ENCODE measurements at places on chromosomes 2 and 18. TPM values are rescaled to one million over a fixed set of nuclear protein-coding genes. Genes with fewer than 3 reads are reported as not detected.

- no peak overlapping the region for H3K27ac ChIP-seq
- no peaks in the 10 kb centered on the region for H3K36me3 ChIP-seq
- H3K4me3 ChIP-seq, result no peak overlapping the region
- H3K4me1 ChIP-seq, result no peaks in the 10 kb centered on the region
These were observed 198.4 kb downstream of the BABAM2 start for GRCh38 chr2:28088970-28089369.

DNA sequence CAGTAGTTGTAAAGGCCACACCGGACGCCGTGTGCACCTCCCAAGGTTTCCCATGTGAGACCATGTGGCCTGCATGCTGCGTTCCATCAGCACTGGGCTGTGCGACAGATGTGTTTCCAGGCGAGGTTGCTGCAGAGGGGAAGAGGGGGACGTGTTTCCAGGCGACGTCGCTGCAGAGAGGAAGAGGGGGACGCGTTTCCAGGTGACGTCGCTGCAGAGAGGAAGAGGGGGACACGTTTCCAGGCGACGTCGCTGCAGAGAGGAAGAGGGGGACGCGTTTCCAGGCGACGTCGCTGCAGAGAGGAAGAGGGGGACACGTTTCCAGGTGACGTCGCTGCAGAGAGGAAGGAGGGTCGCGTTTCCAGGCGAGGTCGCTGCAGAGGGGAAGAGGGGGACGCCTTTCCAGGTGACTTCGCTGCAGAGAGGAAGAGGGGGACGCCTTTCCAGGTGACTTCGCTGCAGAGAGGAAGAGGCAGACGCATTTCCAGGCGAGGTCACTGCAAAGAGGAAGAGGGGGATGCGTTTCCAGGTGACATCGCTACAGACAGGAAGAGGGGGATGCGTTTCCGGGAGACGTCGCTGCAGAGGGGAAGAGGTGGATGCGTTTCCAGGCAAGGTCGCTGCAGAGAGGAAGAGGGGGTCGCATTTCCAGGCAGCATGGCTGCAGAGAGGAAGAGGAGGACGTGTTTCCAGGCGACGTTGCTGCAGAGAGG lies 24.5 kb downstream of the NFATC1 start:
- peak overlapping the region; percentile 63 for H3K27ac ChIP-seq
- H3K4me3 ChIP-seq, result no peak overlapping the region
- no peak for DNase-seq
- peaks cover 4% of the 10 kb centered on the region for H3K36me3 ChIP-seq

GRCh38 chr18:63505566-63506335 lies 29.0 kb downstream of the SERPINB5 start:
- peaks cover 2% of the 10 kb centered on the region for H3K4me1 ChIP-seq
- H3K4me3 ChIP-seq, result no peak overlapping the region
- DNase-seq, result peak; percentile 75
- H3K27ac ChIP-seq, result no peak overlapping the region
- H3K36me3 ChIP-seq, result no peaks in the 10 kb centered on the region
- no peaks in the 10 kb centered on the region for H3K27me3 ChIP-seq

GRCh38 chr2:67612576-67613042 lies 215.5 kb downstream of the ETAA1 start:
- no peaks in the 10 kb centered on the region for H3K4me1 ChIP-seq
- H3K36me3 ChIP-seq, result no peaks in the 10 kb centered on the region
- H3K4me3 ChIP-seq, result no peak overlapping the region
- no peaks in the 10 kb centered on the region for H3K27me3 ChIP-seq
- H3K27ac ChIP-seq, result no peak overlapping the region

DNA sequence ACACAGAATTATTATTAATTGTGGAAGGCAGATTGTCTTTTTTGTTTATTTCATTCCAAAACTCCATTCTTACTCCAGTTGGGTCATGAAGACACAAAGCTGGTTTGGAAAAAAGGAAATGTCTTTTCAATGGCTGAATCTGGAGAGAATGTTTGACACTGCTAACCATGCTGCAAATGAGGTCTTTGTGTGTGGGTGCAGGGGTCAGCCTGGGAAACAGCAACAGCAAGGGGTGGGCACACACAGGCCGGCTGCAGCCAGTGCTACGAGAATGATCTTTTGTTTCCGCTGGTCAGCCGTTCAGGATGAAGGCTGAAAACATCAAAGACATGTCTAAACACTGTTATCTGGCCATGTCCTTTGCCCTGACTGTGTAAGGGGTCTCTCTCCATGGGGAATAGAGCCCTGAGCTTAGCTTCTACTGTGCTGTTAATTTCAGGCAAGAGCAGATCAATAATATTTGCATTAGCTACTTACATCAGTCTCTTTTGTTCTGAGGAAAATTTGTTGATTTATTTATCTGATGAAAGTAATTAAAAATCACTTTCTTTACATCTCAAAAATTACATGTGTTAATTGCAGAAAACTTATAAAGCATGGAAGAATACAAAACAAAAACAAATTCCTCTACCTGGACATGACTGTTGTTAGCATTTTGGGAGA lies 33.3 kb upstream of the E2F6 start:
- H3K27ac ChIP-seq, result peak overlapping the region; percentile 37
- H3K4me3 ChIP-seq, result no peak overlapping the region
- DNase-seq, result no peak
- peaks cover 9% of the 10 kb centered on the region for H3K36me3 ChIP-seq
- H3K27me3 ChIP-seq, result no peaks in the 10 kb centered on the region

Gene POTEE
- 2.2 TPM for total RNA-seq

Gene CD8B
- 0.71 TPM for total RNA-seq

DNA sequence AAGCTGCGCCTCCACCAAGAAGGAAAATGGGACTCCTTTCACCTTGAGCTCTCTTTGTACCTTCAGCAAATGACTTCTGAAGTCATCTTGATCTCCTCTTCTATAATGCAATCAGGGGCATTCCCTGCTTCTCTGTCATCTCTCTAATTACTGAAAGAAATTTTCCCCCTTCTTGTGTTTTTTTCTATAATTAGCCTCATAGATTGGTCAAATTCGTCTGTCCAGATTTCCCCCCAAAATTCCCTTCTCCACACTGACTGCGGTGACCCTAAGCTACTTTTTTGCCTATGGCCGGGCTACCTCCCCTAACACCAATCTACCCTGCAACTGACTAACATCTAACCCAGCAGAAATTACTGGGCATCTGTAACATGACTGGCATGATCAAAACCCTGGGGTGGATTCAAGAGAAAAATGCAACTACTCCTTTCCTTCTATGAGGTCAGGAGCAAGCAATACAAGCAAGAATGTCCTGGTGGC lies 168.6 kb downstream of the BCL2 start:
- H3K4me3 ChIP-seq, result no peak overlapping the region
- no peaks in the 10 kb centered on the region for H3K27me3 ChIP-seq
- no peak overlapping the region for H3K27ac ChIP-seq
- no peaks in the 10 kb centered on the region for H3K36me3 ChIP-seq
- no peak for DNase-seq

DNA sequence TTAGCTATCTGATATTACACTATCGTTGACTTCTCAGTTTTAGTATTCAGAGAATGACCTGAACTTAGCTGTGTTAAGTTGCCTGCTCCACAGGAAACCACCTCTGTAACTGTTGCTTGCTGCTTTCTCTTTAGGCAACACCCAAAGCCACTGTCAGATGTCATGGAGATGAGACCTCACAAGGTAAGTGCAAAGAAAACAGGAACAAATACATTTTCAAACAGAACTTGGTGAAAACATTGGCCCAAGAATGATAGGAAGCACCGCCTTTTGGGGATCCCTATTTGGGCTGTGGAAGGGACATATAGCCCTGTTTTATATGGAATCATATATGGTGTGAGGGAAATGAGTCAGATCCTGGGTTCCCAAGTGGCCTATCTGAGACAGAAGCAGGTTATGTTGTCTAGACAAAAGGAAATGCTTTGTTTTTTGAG lies 143.4 kb downstream of the UBE2E3 start:
- H3K27ac ChIP-seq, result no peak overlapping the region
- H3K4me1 ChIP-seq, result peaks cover 10% of the 10 kb centered on the region
- H3K4me3 ChIP-seq, result no peak overlapping the region
- DNase-seq, result no peak

- no peak for DNase-seq
- no peak overlapping the region for H3K27ac ChIP-seq
- H3K4me3 ChIP-seq, result no peak overlapping the region
- no peaks in the 10 kb centered on the region for H3K27me3 ChIP-seq
These were observed 670.8 kb upstream of the FANCL start for GRCh38 chr2:58911877-58912276.

- H3K36me3 ChIP-seq, result no peaks in the 10 kb centered on the region
- 0 out of 2 replicates have a peak overlapping the region, but pooled peaks have one; percentile 66 for H3K27ac ChIP-seq
These were observed 44.6 kb upstream of the ROCK2 start for GRCh38 chr2:11389052-11389420.

DNA sequence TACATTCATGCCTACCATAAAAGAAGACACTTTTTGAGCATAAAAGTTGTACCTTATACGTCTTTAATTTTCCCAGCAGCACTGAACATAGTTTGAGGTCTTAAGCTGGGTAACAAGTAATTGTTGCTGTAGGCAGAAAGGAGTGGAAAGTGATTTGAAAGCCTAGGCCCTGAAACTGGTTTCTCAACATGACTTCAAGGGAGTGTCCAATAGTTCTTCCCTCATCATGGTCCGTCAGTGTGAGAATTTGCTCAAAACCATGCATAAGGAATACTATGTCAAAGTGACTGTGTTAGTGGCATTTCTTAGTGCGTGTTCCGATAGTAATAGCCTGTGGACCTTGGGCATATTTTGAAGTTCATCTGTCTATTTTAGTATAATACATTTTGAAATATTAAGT lies 463.1 kb downstream of the PTPRM start:
- H3K4me3 ChIP-seq, result no peak overlapping the region
- no peak for DNase-seq
- H3K36me3 ChIP-seq, result no peaks in the 10 kb centered on the region
- H3K27me3 ChIP-seq, result no peaks in the 10 kb centered on the region
- no peak overlapping the region for H3K27ac ChIP-seq

DNA sequence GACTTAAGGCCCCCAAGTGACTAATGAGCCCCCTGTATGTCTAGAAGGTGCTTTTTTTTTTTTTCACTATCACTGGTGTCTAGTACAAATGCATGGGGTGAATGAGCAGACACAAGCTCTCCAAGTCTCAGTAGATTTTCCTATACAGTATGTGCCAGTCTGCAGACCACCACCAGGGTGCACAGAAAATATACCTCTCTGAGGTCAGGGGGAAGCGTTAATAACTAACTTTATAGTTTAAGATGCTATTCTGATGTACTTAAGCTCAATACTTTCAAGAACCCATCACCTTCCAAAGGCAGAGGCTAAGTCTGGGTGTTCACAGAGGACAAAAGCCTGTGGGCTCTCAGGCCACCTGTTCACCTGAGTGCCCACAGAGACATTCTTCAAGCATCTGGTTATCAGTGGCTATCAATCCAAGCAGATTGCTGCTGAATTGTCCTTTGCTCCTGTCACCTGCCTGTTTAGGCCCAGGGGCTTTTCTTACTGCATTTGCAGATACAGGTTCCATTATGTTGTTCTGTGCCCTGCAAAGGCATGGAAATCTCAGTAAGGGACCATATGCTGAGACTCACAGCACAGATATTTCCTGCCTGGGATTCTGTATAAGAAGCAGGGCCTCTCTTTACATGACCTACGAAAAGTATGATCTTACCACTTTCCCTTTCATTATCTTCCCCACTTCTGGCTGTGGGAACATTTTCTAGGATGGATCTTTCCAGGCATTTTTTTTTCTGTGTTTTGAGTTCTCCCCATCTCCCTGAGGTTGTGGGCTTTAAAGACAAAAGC lies 534.6 kb downstream of the TNS1 start:
- H3K36me3 ChIP-seq, result no peaks in the 10 kb centered on the region
- H3K27me3 ChIP-seq, result no peaks in the 10 kb centered on the region
- no peak overlapping the region for H3K4me3 ChIP-seq
- no peak for DNase-seq
- 0 out of 2 replicates have a peak, but pooled peaks cover 4% of the 10 kb centered on the region for H3K4me1 ChIP-seq

Data from WTC11 (cell line).